ENCODE measurements at places on chromosomes 2 and 18.

DNA sequence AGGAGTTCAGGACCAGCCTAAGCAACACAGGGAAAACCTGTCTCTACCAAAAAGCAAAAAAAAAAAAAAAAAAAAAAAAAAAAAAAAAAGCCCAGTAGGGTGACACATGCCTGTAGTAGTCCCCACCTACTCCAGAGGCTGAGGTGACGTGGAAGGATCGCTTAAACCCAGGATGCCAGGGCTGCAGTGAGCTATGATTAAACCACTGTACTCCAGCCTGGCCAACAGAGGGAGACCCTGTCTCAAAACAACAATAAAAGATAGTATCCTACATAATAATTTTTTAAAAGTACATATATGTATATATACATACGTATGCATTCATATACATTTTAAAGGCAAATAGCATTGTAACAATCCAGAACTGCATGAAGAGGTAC, 51.7 kb downstream of the SOS1 start:
- no peak for DNase-seq

DNA sequence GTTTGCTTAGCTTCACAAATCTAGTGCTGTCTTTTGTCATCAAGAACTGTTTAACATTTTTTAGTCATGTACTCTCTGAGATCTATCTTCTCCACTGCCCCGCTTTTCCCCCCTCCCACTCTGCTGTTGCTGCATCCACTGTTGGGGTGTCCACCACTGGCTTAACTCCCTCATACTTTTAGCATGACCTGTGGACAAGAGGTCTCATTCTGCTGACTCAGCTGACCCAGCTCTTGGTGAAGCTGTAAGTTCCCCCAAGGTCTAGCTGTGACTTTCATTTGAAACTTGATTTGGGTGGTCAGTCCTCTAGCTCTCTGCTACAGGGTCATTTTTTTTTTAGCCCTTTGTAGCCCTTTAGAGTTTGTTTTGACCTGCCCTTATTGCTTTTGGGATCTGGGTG, 427.2 kb downstream of the PLCL1 start:
- DNase-seq = no peak

GRCh38 chr2:16816016-16816415, 150.4 kb upstream of the CYRIA start:
- no peak for DNase-seq

DNA sequence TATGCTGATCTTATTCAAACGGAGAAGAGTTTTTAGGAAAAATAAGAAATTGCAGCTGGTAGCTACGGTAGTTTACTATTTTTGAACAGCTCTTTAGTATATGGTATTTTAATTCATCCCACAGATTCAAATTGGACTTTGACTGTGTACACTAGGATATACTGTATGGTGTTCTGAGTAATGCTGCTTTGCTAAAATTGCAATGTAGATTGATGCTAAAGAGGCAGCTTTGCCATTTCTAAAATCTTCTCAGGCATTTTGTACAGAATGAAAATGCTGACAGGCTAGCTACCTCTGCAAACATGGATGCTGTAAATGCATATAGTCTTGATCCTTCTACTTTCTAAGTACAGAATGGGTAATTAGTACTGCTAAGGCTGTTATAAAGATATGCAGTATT, 826.6 kb upstream of the POU3F3 start:
- DNase-seq = no peak

DNA sequence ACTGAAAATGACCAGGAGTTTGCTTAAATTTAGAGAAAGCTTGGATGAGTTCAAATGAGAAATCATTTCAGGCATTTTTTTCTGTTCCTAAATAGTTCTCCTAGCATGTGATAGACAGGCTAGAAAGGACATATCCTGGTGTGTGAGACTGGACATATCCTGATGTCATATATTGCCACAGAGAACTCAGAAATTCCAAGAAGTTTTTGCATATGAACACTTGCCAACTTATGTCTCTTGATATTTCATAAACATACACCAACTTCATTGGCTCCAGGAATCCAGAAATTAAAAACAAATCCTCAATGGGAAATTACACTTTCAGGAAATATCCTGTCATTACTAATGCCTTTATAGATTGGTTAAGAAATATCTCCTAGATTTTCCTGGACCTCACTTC, 2.9 kb upstream of the SERPINB4 start:
- DNase-seq = no peak

DNA sequence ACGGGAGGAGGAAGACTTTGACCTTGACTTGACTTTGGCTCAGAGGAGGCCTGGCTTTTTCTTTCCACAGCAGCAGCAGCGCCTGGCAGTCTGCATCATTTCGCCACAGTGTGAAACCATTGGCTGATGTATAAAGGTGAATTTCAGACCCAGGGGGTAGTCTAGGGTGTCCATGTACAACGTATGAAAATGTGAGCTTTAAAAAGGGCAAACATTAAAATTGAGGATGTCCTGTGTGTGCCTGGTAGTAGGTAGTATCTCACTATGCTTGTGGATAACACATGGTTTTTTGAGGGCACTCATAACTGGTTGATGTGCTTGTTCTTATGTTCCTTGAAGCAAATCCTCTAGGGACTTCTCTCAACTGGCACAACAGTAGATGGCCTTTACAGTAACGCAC, 86.1 kb downstream of the LPIN1 start:
- DNase-seq = no peak

- DNase-seq = no peak
Measured at GRCh38 chr2:11753886-11754699, 7.7 kb downstream of the LPIN1 start.

DNA sequence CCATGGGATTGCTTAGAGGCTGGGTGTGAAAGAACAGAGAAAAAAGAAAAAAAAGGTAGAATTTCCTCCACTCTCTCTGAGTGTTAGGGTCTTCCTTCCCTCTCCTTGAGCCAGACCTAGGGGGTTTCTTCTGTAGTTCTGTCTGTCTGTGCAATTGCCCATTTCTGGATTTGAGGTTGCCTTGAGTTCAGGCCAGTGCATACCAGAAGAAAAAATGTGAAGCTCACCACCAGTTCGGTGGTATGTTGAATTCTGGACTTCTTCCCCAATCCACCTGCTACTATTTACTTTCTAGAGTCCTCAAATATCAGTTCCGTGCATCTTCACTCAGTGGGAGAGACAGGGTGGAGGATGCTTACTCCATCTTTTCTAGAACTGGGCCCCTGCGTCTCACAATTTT, 15.3 kb upstream of the SELENOI start:
- no peak for DNase-seq

DNA sequence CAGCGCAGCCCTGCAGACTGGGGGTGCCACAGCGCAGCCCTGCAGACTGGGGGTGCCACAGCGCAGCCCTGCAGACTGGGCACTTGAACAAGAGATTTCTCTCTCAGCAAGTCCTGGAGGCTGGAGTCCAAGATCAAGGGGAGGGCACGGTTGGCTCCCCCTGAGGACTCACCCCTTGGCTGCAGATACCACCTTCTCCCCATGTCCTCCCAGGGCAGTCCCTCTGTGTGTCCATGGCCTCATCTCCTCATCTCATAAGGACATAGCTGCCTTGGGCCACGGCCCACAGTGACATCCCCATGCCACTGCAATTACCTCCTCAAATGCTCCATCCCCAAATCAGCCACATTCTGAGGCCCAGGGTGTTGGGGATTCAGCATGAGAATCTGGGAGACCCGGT, 98.2 kb downstream of the TPO start:
- no peak for DNase-seq

GRCh38 chr2:100218552-100218951, 76.2 kb upstream of the AFF3 start:
- no peak for DNase-seq

DNA sequence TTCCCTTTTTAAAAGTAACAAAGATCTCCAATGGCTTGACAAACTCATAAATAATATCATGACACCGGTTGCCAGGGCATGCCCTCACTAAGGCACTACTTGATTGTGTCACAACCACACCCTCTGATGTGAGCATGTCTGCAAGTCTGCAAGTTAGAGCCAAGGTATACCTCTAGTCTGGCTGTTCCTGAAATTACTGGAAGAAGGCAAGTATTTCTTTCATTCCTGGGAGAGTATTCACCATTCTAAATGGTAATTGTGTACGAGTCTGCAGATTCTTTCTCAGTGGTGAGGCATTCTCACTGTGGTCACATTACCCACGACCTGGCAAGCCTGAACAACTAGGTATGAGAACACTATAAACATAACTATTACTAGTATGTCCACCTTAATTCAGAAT, 25.7 kb upstream of the RNU4ATAC start:
- no peak for DNase-seq

DNA sequence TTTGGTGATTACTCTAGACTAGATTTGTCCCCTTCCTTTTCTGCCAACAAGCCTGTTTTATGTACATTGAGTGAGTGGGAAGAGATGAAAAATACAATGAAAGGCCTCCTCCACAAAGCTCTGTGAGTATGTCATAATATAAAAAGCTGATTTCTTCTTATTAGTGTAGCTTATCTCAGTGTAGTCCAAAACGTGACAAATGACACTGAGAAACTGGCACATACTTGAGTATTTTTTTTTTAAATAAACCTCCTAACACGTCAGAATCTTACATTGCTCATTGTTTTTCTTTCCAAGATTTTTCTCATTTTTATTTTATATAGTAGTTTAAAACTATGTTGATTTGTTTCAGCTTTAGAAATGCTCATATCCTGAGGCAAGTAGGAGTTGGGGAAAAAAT, 17.9 kb upstream of the FIGN start:
- no peak for DNase-seq
